ENCODE measurements at places on chromosomes 3 and 15.

DNA sequence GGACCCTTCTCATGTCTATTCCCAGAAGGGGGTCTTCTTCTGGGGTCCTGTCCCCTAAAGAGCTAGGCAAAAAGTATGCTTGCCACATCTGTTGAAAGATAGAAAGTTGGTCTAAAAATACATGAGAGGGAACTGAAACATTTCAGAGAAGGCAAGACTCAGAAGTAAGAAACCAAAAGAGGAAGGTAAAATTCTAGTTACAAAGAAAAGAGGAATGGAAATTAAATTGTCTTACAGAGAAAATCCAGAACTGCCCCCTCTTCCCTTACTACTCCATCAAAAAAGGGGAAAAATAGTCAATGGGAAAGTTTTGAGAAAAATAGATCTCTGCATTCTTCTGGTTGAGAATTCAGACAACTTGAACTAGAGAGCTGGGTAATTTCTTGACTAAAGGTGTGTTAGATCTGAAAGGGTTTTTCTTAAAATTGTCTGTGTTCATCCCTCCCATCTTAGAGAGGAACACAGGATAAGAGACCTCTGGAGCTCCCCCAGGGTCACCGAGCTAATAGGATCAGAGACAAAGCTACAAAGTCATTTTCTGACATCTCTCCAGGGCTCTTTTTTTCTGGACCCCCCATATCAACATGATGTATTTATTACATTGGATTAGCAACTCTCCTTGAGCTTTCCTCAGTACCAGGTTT, 32.3 kb upstream of the CCR2 start:
- DNase-seq, result no peak

DNA sequence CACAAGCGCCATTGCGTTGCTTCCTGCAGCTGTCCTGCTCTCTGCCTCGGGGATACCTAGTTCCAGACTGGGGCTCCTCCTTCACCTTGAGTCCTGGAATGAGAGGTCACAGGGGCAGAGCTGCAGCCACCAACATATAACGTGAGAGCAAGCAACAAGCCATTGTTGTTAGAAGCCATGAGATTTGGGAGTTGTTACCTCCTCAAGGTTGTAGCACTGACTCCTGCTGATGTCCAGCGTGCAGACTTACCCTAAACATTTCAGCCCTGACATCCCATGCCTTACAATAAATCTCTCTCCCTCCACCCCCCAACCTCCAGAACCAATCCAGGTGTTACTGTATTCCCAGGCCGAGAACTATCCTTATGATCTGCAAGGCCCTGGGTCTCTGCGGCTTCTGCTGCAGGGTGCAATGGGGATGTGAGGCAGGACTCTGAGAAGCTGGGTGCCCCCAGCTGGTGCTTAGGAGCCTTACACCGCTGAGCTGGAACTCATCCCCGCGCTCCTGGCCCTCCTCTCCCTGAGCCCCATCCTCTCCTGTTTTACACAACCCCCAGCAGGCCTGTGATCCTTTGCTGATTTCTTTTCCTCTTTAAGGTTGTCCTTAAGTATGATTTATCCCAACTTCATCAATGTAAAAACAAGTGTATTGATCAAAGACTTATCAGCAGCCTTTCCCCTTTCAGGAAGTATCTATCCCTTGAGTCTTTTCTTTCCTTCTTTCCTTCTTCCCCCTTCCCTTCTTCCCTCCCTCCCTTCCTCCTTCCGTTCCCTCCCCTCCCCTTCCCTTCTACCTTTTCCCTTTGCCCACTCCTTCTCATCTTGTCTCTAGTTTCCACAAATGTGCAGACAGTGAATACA, 84.2 kb upstream of the ABHD2 start:
- DNase-seq, result no peak

- DNase-seq, result no peak
Observed at GRCh38 chr3:8635631-8636030, 9.0 kb downstream of the SSUH2 start.

DNA sequence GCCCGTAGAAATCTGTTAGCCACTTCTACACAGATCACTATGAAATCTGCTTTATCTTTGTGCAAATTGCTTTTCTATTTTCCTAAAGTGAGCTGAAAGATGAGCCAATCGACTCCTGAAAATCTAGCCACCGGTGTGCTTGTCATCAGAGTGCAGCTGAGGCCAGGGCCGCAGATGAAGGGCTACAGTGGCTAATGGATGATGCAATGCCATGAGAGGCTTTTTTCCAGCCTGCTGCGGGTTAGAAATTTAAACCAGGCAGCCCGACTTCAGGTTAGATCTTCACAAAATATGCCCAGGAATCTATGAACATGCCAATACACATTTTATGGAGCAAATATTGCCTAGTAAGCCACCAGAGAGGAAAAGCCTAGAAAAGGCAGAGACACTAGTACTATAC, 948.2 kb upstream of the CFAP20DC start:
- no peak for DNase-seq

All from DMS153 (cell line).